ENCODE measurements at places on chromosomes 7 and 10.

GRCh38 chr10:28276384-28276783 is 26.5 kb downstream of the MPP7 start:
- peaks cover 5% of the 10 kb centered on the region for H3K4me1 ChIP-seq
- H3K4me3 ChIP-seq = no peak overlapping the region
- DNase-seq = no peak
- no peaks in the 10 kb centered on the region for H3K36me3 ChIP-seq
- H3K27ac ChIP-seq = no peak overlapping the region

DNA sequence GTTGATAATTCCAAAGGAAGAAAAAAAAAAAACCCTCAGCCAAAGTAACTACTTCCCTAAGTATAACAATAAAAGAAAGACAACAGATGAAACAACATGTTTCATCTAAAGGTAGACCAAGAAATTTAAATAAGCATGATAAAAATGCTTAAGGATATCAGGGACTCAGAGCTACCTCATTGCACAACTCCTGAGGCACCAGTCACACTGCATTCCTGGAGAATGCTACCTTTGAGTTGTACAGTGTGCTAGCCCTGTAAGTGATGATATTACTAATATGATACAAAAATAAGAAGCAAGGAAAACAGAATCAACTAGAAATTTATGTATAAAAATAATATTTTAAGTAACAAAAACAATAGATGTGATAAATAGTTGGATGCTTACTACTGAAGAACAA is 29.5 kb upstream of the C7orf33 start:
- no peaks in the 10 kb centered on the region for H3K4me1 ChIP-seq
- H3K27me3 ChIP-seq = peaks cover 8% of the 10 kb centered on the region
- H3K36me3 ChIP-seq = no peaks in the 10 kb centered on the region
- H3K27ac ChIP-seq = no peak overlapping the region
- H3K4me3 ChIP-seq = no peak overlapping the region

DNA sequence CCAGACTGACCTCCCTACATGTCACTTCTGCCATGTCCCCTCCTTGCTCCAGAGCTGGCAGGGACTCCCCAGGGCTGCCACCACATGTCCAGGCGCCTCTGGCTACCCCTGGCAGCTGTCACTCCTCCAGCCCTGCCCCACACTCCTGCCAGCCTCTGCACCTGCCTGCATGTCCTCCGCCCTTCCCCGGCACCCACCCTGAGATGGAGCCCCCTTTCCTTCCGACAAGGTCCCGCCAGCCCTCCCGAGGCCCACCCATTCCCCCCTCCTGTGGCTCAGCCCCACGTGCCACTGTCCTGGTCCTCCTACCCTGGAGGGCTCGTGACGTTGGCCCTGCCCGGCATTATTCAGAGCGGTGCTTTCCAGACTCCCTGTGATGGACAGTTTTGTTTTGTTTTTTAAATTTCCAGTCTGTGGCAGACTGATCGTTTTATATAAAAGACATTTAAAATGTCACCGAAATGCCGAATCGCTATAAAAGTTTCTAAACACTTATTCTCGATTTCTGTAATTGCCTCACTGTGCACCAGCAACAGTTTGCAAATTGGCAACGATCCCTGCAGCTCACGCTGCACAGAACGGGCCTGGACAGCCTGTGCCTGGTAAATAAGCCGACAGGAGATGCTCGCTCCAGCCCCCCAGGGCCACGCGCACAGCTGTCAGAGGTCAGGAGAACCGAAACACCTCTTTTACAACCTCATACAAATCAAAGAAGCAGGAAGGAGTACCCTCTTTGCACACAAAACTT is 111.1 kb upstream of the SH2B2 start:
- peaks cover 48% of the 10 kb centered on the region for H3K36me3 ChIP-seq
- no peak for DNase-seq
- no peaks in the 10 kb centered on the region for H3K27me3 ChIP-seq
- no peak overlapping the region for H3K27ac ChIP-seq
- no peak overlapping the region for H3K4me3 ChIP-seq

GRCh38 chr10:110373059-110373458 is 68.3 kb upstream of the SMNDC1 start:
- H3K4me3 ChIP-seq = no peak overlapping the region
- no peaks in the 10 kb centered on the region for H3K27me3 ChIP-seq
- H3K4me1 ChIP-seq = peaks cover 12% of the 10 kb centered on the region
- no peak overlapping the region for H3K27ac ChIP-seq
- DNase-seq = no peak

DNA sequence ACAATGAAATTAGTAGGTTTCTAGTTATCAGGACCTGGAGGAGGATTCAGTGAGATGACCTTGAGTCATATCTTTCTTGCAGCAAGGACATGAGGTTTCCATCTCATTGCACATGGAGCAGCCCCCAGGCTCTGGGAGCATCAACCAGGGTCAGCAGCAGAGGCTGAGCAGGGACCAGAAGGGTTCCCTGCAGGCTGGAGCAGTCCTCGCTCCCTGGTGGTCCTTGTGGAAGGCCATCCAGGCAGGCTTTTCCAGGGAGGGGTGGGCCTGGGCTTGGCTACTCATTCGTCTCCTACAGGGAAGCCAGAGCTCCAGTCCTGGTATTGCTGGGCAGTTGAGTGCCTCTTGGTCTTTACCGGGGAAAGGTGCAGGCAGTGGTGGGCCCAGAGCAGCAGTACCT is 587.5 kb downstream of the GLRX3 start:
- no peak overlapping the region for H3K27ac ChIP-seq
- no peaks in the 10 kb centered on the region for H3K36me3 ChIP-seq
- no peaks in the 10 kb centered on the region for H3K4me1 ChIP-seq
- DNase-seq = no peak
- H3K27me3 ChIP-seq = no peaks in the 10 kb centered on the region

GRCh38 chr10:97182288-97182990 is 3.3 kb downstream of the SLIT1 start:
- no peak for DNase-seq
- no peak overlapping the region for H3K4me3 ChIP-seq
- peaks cover 93% of the 10 kb centered on the region for H3K27me3 ChIP-seq
- H3K36me3 ChIP-seq = no peaks in the 10 kb centered on the region
- no peak overlapping the region for H3K27ac ChIP-seq

DNA sequence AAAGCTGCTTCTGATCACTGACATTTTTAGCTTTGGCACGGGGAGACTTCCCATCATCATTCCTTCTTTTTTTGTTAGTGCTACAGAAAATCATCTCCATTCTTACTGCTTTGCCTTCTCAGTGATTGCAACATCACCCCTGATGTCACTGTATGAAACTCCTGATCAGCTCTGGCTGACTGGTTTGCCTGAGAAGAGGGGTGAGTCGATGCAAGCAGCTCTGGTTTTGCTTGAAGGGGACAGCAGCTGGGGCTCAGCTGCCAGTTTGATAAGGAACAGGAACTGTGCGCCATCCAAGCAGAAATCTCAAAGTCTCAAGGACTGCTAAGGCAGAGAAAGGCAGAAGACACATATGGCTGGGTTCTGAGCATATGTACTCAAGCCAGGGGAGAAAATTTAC is 808.5 kb upstream of the CELF2 start:
- DNase-seq = peak; percentile 90
- H3K27me3 ChIP-seq = no peaks in the 10 kb centered on the region
- H3K4me1 ChIP-seq = no peaks in the 10 kb centered on the region
- H3K36me3 ChIP-seq = no peaks in the 10 kb centered on the region
- peak overlapping the region; percentile 5 for H3K4me3 ChIP-seq

- H3K27me3 ChIP-seq = no peaks in the 10 kb centered on the region
- peaks cover 5% of the 10 kb centered on the region for H3K4me1 ChIP-seq
- no peak overlapping the region for H3K27ac ChIP-seq
- no peak overlapping the region for H3K4me3 ChIP-seq
Observed at GRCh38 chr10:119118231-119118630, 14.3 kb downstream of the DENND10 start.

- H3K4me1 ChIP-seq = no peaks in the 10 kb centered on the region
- DNase-seq = no peak
- no peak overlapping the region for H3K4me3 ChIP-seq
- no peaks in the 10 kb centered on the region for H3K36me3 ChIP-seq
- no peaks in the 10 kb centered on the region for H3K27me3 ChIP-seq
Observed at GRCh38 chr7:22201186-22201880, 155.6 kb downstream of the RAPGEF5 start.

DNA sequence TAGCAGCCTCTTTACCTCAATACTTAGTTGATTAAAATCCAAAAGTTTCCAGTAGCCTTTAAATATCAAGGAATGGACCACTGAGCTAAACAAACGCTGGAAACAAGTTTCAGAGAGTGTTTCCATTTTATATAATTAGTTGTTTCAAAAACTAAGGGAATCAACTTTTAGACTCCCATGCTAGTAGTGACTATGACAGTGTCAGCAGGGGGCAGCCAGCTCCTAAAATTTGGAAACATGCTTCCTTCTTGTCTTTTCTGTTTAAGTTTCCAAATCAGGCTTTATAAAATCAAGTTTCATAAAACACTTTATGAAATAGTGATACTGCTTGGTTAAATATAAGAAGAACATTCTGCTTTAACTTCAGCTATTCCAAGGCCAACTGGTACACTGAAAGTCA is 138.2 kb upstream of the TMEM229A start:
- no peaks in the 10 kb centered on the region for H3K36me3 ChIP-seq
- no peak overlapping the region for H3K4me3 ChIP-seq
- H3K27me3 ChIP-seq = no peaks in the 10 kb centered on the region
- peak; percentile 61 for DNase-seq
- no peaks in the 10 kb centered on the region for H3K4me1 ChIP-seq

DNA sequence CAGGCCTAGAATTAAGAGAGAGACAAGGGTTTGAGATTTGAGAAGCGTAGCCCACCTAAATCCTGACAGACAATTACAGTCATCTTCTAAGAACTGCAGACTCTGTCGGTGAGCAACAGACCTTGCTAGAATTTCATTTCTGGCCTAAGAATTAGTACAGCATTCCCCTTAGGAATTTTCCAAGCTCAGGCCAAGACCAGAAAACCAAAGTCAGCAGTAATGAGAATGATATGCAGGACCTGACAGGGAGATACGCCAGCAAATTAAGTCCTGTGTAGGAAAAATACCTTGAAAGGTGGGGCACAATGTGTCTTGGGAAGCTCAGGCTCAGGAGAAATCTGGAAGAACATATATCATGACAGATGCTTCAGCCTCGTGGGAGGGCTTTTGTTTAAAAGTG is 52.7 kb upstream of the HERPUD2 start:
- no peaks in the 10 kb centered on the region for H3K4me1 ChIP-seq
- H3K4me3 ChIP-seq = no peak overlapping the region
- no peaks in the 10 kb centered on the region for H3K27me3 ChIP-seq

GRCh38 chr10:30980951-30981616 is 50.6 kb downstream of the ZNF438 start:
- H3K36me3 ChIP-seq = peaks cover 14% of the 10 kb centered on the region
- H3K4me3 ChIP-seq = no peak overlapping the region
- H3K4me1 ChIP-seq = peaks cover 1% of the 10 kb centered on the region
- peak; percentile 30 for DNase-seq

Data from mesenchymal stem cell (in vitro differentiated cells and primary cell).